ENCODE measurements at places on chromosomes 1 and 21.

- peak; percentile 56 for DNase-seq
These were observed 24.5 kb downstream of the ELF3 start for GRCh38 chr1:202034683-202035462.

DNA sequence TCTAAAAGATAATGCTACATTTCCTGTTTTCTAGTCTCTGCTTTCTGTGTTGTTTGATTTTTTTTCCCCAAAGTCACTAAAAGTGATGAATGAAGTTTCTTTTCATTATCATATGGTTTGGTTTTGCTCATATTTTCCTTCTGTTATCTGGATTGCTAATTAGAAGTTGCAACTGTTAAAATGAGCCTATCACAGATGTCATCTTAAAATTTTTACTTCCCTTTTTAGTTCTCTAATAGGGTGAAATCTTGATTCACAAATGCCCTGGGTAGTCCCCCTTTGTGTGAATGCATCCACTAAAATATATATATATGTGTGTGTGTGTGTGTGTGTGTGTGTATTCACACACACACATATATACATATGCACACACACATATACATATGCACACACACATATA is 144.1 kb downstream of the GREM2 start:
- DNase-seq: no peak

DNA sequence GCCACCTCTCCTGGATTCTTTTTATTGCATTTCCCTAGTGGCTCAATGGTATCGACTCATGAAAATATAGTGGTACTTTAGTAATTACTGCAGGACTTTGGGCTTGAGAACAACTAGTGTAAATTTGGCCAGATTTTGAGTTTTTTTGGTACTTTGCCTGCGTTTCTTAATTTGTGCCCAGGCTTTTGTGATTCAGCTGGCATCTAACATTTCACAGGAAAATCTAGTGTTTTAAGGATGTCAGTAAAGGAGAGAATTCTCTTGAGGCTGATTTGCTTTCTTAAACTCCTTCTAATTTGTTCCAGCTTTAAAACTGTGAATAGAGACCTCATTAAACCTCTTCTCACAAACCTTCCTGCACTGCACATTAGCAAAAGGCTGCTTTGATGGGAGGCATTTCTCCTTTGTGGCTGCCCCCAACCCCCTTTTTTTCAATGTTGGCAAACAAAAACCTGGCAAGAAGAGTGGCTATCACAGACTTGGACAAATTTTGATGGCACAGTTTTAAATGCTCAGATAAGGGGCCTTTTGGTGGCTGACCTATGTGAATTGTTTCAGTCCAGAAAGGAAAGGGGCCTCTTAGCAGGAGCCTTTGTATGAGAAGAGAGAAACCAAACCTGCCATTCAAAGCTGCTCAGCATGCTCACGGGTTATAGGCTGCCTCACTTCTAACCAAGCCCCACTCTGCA is 113.4 kb upstream of the RAVER2 start:
- DNase-seq: no peak

DNA sequence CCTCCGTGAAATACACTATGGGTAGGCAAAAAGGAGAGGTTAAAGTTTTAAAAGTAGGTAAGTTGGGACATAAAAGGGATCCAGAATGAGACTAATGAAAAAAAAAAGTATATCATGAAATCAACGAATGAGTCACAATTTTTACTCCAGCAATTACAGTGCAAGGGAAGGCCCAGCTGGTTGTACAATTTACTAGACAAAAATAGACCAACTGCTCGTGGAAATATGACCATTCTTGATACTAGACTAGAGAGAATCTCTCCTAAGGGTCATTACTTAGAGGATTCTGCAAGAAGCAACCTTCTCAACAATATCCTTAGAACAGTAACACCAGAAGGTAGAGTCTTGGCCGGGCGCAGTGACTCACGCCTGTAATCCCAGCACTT is 55.1 kb upstream of the EFHD2 start:
- DNase-seq: no peak

DNA sequence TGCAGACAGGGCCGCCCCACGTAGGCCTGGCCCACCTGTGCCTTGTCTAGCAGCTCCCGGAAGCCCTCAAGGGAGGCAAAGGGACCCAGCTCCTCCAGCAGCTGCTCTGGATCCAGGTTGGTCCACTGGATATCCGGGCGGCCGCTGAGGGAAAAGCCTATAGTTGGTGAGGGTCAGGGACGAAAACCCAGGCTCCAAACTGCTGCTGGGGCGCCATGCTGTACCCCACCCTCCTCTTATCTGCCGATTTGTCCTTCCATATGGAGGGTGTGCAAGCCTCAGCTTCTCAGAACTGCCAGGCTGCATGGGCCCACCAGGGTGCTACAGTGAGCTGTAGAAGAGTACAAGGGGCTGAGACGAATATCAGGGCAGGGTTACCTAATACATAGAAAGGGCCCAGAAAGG is 12.2 kb downstream of the PTCH2 start:
- DNase-seq: peak; percentile 59

DNA sequence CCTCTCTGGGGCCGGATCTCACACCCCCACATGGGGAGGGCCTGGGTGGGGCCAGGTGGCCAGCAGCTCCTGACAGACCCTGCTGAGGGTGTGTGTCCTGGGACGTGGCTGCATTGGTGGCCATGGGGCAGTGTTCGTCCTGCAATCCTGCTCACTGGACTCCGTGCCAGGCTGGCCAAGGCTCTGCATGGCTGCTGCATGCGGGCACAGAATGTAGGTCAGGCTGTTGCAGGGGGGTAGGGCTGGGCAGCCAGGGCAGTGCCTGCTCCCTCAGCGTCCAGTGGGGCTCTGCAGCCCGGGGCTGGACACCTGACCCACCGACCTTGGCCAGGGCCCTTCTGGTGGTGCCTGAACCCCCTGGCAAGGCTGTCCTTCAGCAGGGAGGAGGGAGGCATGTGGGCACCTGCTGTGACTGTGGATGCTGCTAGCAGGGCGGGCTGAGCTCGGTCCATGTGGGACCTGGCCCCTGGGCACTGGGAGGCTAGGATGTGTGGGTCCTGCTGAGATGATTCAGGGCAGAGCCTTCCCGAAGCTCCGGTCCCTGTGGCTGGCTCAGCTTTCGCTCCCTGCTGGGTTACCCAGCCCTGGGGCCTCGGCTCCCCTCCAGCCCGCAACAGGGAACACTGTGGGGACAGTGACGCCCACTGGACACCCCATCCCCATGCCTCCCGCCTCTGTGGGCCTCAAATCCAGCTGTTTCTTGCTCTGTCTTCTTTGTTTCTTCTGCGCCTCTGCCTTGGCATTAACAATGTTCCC is 14.9 kb upstream of the PLCH2 start:
- no peak for DNase-seq

DNA sequence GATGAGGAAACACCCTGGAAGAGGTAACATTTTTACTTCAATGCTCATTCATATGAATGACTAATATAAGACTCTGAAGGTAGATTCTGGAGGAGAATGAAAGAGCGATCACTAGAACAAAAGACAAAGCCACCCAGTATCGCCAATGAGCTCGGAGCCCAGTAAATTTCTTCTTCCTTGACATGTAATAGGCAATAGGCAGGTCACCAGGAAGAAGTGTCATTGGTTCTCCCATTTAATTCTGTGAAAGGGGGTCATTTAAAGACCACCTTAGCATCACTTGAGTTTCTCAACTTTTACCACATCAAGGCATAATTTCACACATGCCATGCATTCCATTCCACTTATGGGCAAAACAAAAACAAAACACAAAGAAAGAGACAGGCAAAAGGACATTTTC is 7.9 kb downstream of the TNFSF18 start:
- DNase-seq: no peak

- DNase-seq: no peak
These were observed 98.3 kb downstream of the COQ8A start for GRCh38 chr1:227038401-227038800.

- no peak for DNase-seq
These were observed 55.5 kb downstream of the LDLRAD2 start for GRCh38 chr1:21867451-21867996.

DNA sequence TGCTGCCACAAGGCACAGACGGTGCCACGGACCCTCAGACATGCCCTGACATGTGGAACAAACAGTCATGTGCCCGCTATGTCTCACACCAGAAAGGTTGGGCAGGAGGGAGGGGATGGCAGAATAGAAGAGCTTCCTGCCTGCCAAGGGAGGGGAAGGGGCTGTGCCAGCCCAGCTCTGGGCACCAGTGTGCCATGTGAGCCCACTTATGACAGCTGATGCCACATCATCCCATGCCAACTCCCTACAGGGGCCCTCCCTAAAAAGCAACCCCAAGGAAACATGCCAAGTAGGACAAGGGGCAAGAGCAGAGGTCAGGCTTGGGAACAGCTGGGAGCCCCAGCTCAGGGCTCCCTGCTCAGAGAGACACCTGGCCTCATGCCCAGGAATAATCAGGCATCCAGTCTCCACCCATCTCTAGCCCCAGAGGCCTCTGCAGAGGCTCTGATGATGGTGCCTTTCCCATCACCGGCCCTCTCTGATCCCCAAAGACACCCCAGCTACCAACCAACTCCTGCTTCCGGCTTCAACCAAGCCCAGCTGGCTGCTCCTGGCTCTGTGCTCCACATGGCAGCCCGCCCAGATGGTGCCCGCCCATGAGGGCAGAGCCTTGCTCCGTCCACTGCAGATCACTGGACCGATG is 10.3 kb downstream of the ADGRB2 start:
- DNase-seq: no peak

DNA sequence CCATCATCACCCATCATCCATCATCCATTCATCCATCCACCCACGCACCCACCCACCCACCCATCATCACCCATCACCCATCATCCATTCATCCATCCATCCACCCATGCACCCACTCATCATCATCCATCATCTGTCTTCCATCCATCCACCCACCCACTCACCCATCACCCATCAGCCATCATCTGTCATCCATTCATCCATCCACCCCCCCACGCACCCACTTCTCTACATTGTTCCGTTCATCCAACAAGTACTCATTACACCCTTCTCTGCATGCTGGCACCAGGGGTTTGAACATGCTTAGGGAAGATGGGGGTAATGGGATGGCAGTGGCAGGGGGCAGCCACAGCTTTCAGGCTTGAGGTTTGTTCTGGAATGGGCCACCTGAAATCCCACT is 82.1 kb downstream of the ADARB1 start:
- DNase-seq: no peak

DNA sequence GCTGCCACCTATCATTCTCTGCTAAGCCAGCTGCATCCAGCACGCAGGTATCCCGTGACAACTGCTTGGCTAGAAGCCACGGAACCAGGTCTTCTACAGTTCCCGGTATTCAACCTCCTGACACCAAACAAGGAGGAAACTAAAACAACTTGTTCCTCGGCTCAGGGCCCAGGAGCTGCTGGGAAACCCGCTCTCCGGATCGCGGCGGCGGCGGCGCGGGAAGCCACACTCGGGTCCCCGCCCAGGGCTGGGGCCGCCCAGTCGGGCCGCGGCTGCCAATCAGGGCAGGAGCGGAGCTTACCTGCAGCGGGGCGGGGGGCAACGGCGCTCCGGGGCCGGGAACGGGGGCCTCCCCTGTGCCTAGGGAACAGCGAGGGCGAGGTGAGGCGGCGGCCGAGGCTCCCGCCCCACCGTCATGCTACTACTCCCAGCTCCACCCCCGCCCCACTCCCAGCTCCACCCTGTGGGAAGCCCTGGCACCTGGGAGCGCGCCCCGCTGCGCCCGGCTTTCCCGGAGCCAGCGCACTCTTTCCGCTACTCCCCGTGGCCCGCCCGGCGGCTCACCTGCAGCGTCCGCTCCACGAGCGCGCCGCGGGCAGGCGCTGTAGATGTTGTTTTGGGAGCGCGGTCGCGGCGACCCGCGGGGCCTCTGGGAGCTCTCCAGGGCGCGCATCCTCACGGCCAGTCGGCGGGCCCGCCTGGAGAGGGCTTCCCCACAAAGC is 12.1 kb downstream of the IL24 start:
- DNase-seq: peak; percentile 95

DNA sequence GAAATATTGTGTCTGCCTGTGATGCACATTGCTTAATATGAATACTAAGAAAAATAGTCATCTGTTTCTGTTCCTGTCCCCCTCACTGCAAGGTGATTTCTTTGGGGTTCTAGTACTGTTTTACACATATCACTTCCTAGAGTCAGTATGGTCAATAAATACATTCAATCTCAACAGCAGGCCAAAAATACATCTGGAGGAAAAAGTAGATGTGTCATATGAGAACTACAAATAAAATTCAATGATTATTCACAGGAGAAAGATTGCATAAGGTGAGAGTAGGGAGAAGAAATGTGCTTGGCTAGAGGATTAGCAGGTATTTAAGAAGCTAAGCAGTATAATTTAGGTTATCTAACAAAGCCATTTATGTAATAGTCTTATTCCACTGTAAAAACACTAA is 45.3 kb upstream of the SAMSN1 start:
- no peak for DNase-seq

DNA sequence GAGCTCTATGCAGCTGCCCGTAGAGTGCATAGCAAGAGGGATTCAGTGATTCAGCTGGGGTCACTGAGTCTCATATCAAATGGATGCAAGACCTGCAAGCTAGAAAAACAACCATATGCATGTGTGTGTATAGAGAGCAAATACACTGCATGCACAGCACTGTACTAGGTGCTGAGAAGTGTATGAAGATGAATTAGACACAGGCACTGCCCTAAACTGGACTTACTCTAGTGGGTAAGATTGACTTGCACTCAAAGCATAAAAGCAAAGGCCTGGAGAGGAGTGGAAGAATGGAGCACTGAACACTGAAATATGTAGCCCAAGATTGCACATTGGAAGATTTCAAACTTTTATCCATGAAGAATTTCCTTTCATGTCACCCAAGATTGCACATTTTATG is 5.5 kb upstream of the GBP1 start:
- no peak for DNase-seq

GRCh38 chr1:62530516-62531154 is 66.7 kb upstream of the ANGPTL3 start:
- DNase-seq: peak; percentile 47

- DNase-seq: no peak
These were observed 17.6 kb upstream of the RGS1 start for GRCh38 chr1:192557841-192558595.

GRCh38 chr1:192489047-192489446 is 86.5 kb upstream of the RGS1 start:
- no peak for DNase-seq

GRCh38 chr1:159924025-159924790 is 1.1 kb downstream of the TAGLN2 start:
- DNase-seq: peak; percentile 88

DNA sequence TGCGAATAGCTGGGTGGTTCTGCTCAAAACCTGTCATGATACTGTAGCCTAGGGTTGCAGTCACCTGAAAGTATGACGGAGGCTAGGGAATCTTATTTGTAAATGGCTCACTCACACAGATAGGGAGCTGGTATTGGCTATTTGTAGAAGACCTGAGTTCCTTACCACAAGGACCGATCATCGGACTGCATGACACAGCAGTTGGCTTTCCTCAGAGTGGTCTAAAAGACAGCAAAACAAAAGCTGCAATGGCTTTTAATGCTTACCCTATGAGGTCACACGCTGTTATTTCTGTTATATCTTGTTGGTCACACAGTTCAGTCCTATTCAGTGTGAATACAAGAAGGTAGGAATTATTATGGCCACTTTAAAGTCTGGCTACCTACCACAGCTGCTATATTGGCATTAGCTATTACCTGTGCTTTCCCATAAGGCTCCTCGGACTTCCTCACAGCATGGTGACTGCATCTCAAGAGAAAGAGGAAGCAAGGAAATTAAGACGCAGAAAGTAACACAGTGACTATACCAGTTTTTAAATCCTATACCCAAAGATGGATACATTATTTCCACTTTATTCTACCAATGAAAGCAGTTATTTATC is 68.4 kb upstream of the LRRC7 start:
- no peak for DNase-seq

- DNase-seq: peak; percentile 77
These were observed 63.4 kb upstream of the L1TD1 start for GRCh38 chr1:62131093-62131725.

- no peak for DNase-seq
These were observed 1.5 kb downstream of the LHX8 start for GRCh38 chr1:75135573-75136194.
